ENCODE measurements at places on chromosomes 2 and 18.

- peak; percentile 61 for DNase-seq
Measured at GRCh38 chr2:238103465-238104225, 3.5 kb downstream of the ESPNL start.

GRCh38 chr18:73717570-73717969, 430.1 kb downstream of the FBXO15 start:
- no peak for DNase-seq

- DNase-seq, result peak; percentile 53
Measured at GRCh38 chr2:31241625-31242270, 7.8 kb downstream of the EHD3 start.

GRCh38 chr2:214807653-214808052, 1.8 kb downstream of the BARD1 start:
- no peak for DNase-seq

DNA sequence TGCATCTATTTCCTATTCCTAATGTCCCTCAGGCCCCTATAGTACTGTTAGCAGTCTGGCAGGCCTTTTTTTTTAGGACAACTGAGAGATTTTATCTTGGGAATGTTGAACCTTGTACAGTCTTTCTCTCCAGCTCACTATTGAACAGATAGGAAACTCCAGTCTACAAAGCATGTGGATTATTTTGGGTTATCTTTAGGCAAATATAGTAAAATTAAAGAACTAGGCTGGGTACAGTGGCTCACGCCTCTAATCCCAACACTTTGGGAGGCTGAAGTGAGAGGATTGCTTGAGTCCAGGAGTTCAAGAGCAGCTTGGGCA, 102.7 kb downstream of the OSBPL6 start:
- DNase-seq, result no peak

DNA sequence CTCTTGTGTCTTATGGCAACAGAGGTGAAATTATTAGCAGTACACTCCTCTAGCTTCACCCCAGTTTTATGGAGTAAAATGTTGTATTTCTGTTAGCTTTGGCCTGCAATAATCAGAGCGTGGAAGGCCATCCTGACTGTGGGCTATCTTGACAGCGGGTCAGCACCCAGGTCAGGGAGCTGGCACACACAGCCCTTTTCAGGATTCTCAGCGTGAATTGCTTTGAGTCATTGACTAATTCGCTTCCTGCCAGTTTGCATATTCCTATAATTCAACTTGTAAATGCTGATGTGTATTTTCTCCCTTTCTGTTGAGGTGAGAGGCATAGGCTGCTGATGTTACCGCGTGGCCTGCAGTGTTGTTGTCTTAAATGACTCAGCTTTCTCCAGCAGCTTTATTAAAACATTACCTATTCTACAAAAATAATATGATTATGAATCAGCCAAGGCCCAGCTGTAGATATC, 109.6 kb upstream of the EML6 start:
- DNase-seq, result no peak

DNA sequence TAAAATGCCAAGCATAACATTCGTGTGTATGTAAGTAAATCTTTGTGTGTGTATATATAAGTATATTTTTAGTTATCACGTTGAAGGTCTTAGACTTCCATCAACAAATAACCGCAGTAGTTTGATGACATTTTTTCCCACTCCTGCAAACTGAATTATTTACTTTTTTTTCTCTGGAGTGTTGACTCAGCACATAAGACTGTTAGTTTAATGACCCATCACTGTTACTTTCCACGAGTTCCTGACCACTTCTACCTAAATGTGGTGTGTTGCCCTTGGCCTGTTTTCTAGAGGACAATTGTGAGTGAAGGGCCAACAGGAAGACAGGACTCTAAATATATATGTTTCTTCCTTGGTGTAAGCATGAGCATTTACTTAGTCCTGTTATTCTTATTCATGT, 71.3 kb upstream of the TXNDC2 start:
- no peak for DNase-seq

DNA sequence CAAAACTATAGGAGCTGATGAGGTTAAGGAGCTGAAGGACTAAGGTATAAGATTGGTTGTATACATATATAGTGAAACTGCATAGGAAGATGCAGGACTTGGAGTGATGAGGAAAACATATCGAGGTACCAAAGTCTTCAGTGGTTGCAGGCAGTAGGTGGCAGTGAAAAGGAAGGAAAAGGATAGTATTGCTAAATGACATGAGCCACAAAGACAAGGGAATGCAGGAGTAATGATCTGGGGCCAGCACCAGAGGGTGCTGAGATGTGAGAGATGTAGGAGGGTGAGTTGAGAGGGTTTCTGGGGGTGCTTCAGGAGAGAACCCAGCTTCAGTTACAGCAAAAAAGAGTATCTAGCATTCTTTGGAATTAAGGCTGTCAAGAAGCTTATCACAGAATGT, 172.2 kb upstream of the MYO3B start:
- DNase-seq, result no peak

DNA sequence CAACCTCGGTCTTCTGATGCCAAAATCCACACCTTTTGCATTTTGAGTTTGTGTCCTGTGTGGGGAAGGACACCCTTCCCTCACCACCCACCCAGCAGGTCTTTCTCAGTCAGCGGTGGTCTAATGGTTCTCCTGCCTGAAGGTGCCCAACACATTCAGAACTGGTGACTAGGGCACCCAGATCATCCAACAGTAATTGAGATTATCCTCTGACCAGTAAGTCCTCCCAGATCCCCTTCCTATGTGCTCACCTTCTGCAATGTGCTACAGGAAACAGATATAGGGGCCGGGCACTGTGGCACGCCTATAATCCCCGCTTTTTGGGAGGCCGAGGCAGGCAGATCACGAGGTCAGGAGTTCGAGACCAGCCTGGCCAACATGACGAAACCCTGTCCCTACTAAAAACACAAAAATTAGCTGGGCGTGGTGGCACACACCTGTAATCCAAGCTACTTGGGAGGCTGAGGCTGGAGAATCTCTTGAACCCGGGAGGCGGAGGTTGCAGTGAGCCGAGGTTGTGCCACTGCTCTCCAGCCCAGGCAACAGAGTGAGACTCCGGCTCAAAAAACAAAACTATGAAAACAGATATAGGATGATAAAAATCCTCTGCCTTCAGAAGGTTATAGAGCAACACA, 56.2 kb downstream of the REEP1 start:
- no peak for DNase-seq

DNA sequence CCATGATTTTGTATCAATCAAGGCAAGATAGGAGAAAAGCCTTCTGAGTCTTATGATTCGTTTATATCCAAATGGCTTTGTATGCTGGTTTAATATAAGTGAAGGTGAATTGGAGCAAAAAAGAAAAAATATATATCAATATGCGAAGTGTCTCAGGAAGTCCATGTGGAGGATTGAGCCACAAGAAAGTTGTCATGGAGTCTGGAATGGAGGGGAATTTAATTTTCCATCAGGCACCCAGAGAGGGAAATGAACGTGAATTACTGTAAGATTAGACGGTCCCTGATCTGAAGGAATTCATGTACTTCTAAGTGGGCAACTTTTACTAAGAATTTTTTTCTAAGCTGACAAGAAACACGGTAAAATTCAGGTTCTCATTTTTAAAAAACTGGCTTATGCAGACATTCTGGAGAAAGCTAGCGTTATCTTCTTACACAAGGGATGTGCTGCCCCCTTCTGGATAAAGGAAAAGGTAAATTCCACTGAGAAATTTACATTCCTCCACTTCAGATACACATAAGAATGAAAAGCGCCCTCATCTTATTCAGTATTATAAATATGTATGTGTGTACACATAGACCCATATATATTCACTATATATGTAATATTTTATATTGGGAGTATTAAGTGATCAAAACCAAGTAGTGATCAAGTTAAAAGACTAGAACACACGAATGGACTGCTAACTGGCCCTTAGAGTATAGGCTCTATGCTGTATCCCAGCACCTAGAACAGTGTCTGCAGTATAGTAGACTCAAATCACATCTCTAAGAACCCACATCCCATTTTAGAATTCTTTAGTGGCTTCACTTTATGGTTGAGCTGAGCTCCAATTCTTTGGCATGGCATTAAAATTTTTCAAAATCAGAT, 289.0 kb upstream of the TFPI start:
- DNase-seq, result no peak

DNA sequence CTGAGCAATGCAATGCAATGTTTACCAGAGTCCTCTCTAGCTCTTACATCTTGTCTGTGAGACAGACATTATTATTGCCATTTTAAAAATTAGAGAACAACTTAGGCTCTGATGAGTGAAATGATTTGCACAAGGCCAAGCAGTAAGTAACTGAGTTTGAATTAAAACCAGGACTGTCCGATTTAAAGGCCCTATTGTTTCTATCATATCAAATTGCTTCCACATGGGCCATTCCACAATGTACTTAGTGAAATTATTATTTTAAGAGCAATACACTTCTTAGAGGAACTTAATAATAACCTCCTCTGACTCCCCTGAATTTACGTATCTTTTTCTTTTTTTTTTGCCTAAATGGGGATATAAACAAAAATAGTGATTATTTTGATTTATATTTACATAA, 64.6 kb downstream of the PLCL1 start:
- DNase-seq, result no peak

- no peak for DNase-seq
Measured at GRCh38 chr2:200791905-200792304, 19.8 kb upstream of the BZW1 start.

DNA sequence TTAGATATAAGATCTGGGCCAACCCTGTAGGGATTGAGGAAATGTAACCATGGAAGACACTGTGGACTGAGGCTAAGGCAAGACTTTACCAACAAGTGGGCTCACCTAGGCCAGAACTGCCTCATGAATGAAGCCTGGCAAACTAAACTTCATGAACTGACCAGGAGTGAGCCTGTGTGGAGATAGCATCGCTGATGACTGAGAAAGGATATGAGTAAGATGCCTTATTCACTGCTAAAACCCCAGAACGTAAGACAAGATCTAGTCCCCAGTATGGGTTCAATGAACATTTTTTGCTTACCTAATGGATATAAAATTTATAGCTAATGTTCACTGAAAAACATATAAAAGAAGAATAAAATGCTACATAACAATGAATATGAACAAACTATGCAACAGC, 399.8 kb downstream of the SATB2 start:
- no peak for DNase-seq

GRCh38 chr2:193806088-193806774, 1611.5 kb upstream of the TMEFF2 start:
- no peak for DNase-seq

DNA sequence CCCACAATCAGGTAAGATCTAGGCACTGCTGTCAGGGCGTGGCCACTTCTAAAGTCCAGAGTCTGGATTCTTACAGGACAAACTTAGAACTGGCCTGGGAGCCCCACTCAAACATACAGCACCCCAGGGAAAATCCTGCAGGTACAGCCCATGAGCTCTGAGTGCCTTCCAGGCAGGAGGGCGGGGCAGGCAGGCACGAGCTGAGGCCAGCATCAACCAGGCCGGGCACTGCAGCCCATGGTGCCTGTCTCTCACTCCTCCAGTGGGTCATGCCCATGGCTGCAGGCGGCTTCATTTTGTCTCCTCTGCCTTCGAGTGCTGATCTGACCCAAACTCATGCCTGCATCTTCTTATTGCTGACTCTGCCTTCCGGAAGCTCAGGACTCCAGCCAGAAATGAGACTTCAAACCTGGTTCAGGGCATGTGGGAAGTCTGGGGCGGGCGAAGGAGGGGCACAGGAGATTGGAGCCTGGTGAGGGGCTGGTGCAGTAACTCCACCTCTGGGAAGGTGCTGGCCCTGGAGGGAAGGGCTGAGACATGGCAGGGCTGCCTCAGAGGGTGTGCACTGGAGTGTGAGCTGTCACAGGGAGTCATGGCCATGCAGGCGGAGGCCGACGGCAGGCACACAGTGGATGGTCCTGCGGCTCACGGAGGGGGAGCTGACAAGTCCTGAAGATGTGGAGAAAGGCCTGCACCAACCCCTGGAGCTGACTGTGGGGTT, 40.5 kb downstream of the HS6ST1 start:
- DNase-seq, result peak; percentile 53

- DNase-seq, result no peak
Measured at GRCh38 chr18:45749918-45750689, 26.1 kb downstream of the SLC14A1 start.

DNA sequence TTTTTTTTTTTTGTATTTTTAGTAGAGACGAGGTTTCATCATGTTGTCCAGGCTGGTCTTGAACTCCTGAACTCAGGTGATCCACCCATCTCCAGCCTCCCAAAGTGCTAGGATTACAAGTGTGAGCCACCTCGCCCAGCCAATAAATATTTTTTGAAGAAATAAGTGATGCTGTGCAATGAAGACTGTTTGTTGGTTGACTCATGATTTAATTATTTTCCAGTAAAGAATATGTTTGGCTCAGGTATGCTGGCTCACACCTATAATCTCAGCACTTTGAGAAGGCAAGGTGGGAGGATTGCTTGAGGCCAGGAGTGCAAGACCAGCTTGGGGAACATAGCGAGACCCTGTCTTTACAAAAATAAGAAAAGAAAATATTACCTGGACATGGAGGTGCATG, 41.8 kb upstream of the LPIN2 start:
- DNase-seq, result no peak

GRCh38 chr2:53576166-53576565, 191.4 kb upstream of the CHAC2 start:
- no peak for DNase-seq

Data from coronary artery (tissue), 2 donors.